ENCODE measurements at places on chromosomes 3 and 15.

DNA sequence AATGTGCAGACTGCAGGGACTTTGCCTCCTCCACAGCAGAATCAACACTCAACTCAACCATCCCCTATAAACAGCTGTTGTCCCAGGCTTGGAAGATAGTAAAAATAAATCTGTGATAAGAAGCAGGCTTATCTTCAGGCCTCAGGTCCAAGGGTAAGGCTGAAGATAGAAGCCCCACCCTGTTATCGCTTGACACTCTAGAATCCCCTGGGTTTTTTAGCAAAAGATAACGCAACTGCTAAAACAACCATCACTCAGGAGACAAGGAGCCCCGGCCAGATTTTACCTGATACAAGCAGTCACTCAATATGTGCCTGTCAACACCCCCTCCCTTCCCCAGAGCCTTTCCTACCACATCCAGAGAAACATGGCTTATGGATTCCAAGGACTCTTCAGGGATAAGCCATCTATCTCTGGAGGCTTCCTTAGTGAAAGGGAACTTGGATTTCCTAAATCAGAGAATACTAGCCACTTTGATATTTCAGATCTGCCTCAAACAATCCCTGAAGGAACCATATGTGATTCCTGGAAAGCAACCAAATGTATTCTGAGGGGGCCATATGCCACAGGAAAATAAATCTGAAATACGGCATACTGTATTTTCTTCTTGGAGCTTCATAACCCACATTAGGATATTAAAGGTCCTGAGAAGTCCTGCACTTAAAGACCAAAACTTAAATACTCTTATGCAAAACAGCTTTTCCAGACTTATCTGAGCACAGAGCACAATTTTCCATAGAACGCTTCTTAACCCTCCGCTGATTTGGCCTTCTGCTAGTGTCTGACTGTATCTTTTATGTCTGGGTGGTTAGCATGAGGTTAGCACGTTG is 60.4 kb downstream of the LYZL4 start:
- no peak for DNase-seq

DNA sequence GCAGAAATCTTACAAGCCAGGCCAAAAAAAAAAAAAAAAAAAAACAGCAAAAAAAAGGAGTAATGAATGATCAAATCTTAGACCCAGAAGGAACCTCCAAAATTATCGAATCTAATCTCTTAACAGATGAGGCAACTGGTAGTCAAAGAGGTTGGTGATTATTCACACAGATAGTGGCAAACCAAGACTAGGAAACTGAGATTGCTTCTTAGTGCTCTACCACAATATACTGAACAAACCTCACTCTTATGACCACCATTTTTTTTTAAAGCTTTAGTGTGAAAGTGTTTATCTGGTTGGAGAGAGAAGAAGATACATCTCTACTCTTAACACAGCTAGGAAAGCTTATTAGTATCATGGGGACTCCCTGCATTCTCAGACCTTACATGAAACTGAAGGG is 17.3 kb downstream of the ATOSA start:
- DNase-seq, result no peak

DNA sequence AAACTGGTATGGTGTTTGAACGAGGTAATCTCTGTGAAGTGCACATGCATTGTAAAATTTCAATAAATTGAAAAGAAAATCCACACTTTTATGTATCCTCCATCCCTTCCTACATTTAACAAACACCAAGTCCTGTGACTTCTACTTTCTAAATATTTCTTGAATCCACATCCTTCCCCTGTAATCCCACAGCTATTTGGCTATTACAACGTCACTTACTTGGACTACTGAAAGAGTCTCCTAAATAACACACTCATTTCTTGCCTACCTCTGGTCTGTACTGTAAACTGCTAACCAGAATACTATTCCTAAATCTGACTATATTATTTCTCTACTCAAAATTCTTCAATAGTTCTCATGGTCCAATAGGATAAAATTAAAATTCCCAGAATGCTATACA is 176.1 kb downstream of the NEK10 start:
- no peak for DNase-seq

DNA sequence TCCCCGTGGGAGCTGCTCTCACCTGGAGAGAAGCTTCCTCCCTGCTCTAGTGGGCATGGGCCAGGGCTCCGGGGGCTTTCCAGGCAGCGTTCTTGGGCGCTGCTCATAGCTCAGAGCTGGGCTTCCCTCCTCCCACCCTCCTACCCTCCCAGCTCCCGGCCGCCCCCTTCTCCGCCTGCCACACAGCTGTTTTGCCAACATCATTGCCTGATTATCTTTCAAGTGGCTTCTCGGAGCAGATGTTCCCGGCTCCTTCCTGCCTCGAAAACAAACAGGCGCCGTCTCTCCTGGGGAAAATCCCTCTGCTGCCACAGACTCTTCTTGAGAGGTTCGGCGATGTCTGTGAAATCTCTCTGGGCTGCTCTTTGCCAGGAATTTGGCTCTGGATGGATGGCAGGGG is 195.6 kb downstream of the RPLP1 start:
- no peak for DNase-seq

DNA sequence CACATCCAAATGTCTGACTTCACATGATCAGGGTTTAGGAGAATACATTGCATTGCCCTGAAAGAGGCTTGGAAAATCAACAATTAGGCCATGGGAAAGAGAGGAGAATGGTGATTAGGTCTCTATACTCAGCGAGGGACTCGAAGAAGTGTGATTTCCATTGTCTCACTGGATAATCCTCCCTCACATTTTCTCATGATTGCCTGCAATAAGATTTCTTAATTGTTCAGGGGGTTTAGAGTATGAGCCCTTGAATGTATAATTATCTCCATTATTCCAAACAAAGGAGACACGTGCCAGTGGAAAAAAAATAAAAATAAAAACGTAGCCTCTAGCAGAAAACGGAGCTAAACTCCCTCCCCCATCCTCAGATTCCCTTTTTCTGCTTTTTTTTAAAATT is 173.2 kb downstream of the TPRG1 start:
- no peak for DNase-seq

- peak; percentile 25 for DNase-seq
These were observed 462 bp downstream of the EDEM1 start for GRCh38 chr3:5187920-5188418.

DNA sequence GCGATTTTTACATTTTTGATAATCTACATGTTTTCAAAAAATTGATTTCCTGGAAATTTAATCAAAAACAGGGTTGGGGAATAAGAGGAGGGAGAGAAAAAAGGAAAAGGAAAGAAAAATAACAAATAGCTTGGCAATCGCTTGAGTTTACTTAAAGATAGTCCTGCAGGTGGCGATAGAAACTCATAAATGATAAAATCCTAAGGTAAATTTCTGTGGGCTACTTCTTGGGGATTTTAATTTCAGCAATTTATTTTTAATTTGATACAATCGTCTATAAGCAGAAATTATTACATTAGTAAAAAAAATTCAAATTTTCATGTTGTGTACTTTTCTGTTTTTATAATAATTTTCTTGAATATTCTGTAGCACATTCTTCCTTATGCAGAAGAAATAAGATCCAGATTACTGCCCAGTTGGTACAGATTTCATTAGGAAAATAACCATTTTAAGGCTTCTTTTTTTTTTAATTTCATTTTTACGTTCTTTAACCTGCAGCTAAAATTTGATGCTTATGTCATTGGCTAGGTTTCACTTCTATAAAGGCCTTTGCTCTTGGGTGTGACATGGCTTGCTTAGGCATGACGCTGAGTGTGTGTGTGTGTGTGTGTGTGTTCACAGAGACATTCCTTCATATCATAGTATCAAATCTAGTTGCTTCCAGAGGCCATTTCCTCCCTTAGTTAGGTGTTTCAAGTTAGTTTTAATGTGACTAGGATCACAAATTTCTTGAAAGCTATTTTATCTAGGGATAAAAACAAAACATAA is 181.8 kb downstream of the MCTP2 start:
- DNase-seq, result no peak

- DNase-seq, result no peak
These were observed 66.7 kb downstream of the ST6GAL1 start for GRCh38 chr3:186997061-186997460.

DNA sequence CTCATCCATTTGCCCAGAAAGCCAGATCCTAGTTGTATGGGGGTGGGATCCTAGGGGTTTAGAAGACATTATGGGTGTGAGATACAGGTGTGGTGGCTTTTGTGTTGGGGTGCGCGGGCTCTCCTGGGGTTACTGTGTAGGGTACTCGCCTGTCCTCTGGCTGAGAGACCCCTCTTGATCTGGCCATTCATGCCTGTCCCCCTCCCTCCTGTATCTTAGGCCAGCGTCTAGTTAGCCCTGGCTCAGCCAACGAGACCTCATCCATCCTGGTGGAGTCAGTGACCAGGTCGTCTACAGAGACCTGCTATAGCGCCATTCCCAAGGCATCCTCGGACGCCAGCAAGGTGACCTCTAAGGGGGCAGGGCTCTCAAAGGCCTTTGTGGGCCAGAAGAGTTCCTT is 41.4 kb downstream of the DNASE1L3 start:
- DNase-seq, result no peak

- no peak for DNase-seq
These were observed 24.2 kb upstream of the SLC25A26 start for GRCh38 chr3:66196633-66197032.

All from effector memory CD4-positive, alpha-beta T cell (primary cell).